MCF 10A (cell line): ENCODE measurements at places on chromosomes 7 and 10. TPM values are rescaled to one million over a fixed set of nuclear protein-coding genes. Genes with fewer than 3 reads are reported as not detected.

GRCh38 chr7:67493366-67493765 lies 496.7 kb downstream of the TYW1 start:
- H3K4me1 ChIP-seq, result no peaks in the 10 kb centered on the region
- no peak for DNase-seq
- H3K4me3 ChIP-seq, result no peak overlapping the region
- H3K36me3 ChIP-seq, result no peaks in the 10 kb centered on the region
- no peaks in the 10 kb centered on the region for H3K27me3 ChIP-seq

VENTX gene
- not detected in 2 replicates for total RNA-seq

GRCh38 chr10:99551158-99551557 lies 18.4 kb downstream of the NKX2-3 start:
- no peak overlapping the region for H3K27ac ChIP-seq
- H3K4me3 ChIP-seq, result no peak overlapping the region
- DNase-seq, result peak; percentile 63
- H3K27me3 ChIP-seq, result peaks cover 53% of the 10 kb centered on the region
- peaks cover 8% of the 10 kb centered on the region for H3K4me1 ChIP-seq
- H3K36me3 ChIP-seq, result no peaks in the 10 kb centered on the region

GRCh38 chr10:64379898-64380297 lies 858.7 kb downstream of the REEP3 start:
- DNase-seq, result peak; percentile 20
- no peak overlapping the region for H3K27ac ChIP-seq
- no peaks in the 10 kb centered on the region for H3K27me3 ChIP-seq
- H3K4me3 ChIP-seq, result no peak overlapping the region
- no peaks in the 10 kb centered on the region for H3K36me3 ChIP-seq

DNA sequence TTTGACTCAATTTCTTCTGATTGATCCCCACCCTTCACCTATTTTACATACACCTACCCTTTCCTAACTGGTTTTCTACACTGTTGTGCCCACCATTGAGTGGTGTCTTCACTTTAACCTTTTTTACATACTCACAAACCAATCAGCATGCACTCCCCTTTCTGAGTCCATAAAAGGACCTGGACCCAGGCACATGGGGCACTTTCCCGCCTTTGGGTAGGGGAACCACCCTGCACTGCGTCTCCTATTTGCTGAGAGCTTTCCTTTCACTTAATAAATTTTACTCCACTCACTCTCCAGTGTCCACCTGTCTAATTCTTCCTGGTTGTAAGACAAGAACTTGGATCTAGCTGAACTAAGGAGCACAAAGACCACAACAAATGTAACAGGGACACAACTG lies 33.8 kb downstream of the ANKMY2 start:
- no peaks in the 10 kb centered on the region for H3K27me3 ChIP-seq
- H3K4me3 ChIP-seq, result no peak overlapping the region
- no peak for DNase-seq

DNA sequence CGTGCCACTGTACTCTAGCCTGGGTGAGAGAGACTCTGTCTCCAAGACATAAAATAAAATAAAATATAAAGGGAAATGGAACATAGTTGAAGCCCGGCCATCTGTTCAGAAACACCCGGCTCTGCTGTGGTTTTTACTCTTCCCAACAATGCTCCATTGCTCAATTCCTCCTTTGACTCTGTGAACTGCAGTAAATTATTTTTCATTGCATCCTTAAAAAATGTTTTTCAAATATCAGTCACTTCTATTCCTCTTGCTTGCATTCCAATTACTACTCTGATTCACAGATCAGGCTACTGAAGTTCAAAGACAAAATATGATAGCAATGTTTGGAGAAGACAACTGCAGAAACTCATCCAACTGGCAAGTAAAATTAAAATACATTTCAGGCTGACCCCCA lies 983.0 kb downstream of the SORCS1 start:
- no peaks in the 10 kb centered on the region for H3K36me3 ChIP-seq
- no peaks in the 10 kb centered on the region for H3K27me3 ChIP-seq
- no peak for DNase-seq
- H3K4me1 ChIP-seq, result peaks cover 12% of the 10 kb centered on the region
- H3K4me3 ChIP-seq, result no peak overlapping the region

DNA sequence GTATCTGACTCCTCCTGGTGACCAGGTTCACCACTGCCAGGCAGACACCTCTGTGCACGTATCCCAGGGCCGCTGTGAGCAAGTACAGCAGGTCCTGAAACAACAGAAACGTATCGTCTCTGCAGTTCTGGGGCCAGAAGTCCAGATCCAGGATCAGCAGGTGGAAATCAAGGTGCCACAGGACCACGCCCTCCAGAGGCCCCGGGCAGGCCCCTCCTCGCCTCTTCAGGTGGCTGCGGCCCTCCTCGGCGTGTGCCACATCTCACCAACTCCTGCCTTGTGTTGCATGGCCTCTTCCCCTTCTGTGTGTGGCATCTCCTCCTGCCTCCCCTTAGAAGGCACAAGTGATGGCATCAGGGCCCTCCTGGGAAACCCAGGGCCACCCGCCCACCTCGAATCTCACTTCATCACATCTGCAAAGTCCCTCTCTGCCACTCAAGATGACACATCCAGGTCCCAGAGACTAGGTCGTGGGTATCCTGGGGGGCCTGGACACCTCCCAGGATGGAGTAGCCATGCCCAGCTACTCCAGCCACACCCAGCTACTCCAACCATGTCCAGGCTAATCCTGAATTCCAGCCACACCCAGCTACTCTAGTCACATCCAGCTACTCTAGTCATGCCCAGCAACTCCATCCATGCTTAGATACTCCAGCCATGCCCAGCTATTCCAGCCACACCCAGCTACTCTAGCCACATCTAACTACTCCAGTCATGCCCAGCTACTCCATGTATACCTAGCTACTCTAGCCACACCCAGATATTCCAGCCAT lies 52.6 kb upstream of the DNAAF5 start:
- H3K36me3 ChIP-seq, result peaks cover 26% of the 10 kb centered on the region
- DNase-seq, result no peak
- H3K27me3 ChIP-seq, result no peaks in the 10 kb centered on the region
- H3K27ac ChIP-seq, result no peak overlapping the region
- no peaks in the 10 kb centered on the region for H3K4me1 ChIP-seq

ABCB4 gene
- total RNA-seq, result not detected in 2 replicates

NANOS1 gene
- 2.2 and 3.8 TPM in 2 replicates for total RNA-seq

DNA sequence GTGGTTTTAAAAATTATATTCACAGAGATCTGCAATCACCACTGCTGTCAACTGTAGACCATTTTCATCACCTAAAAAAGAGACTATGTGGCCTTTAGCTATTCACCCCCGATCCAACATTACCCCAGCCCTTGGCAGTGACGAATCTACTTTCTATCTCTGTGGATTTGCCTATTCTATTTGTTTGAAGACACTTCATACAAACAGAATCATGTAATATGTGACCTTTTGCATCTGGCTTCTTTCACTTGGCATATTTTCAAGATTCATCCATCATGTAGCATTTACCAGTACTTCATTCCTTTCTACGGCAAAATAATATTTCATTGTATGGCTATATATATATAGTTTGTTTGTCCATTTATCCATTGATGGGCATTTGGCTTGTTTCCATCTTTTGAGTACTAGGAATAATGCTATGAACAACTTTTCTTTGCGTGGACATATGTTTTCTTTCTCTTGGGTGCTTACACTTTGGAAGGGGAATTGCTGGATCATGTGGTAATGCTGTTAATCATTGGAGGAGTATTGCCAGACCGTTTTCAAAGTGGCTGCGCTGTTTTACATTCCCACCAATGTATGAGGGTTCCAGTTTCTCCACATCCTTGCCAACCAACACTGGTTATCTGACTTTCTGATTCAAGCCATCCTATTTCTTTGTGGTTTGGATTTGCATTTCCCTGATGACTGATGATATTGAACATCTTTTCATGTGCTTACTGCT lies 22.3 kb downstream of the ADAMTS14 start:
- peaks cover 2% of the 10 kb centered on the region for H3K4me1 ChIP-seq
- no peak overlapping the region for H3K4me3 ChIP-seq
- no peak overlapping the region for H3K27ac ChIP-seq
- H3K36me3 ChIP-seq, result no peaks in the 10 kb centered on the region
- peaks cover 14% of the 10 kb centered on the region for H3K27me3 ChIP-seq

GRCh38 chr7:21104124-21104500 lies 317.4 kb upstream of the SP8 start:
- no peaks in the 10 kb centered on the region for H3K27me3 ChIP-seq
- no peaks in the 10 kb centered on the region for H3K36me3 ChIP-seq
- peak overlapping the region; percentile 66 for H3K27ac ChIP-seq
- peak; percentile 65 for DNase-seq
- no peak overlapping the region for H3K4me3 ChIP-seq

- H3K4me3 ChIP-seq, result no peak overlapping the region
- peaks cover 7% of the 10 kb centered on the region for H3K4me1 ChIP-seq
- no peak for DNase-seq
- no peak overlapping the region for H3K27ac ChIP-seq
- H3K27me3 ChIP-seq, result peaks cover 100% of the 10 kb centered on the region
- no peaks in the 10 kb centered on the region for H3K36me3 ChIP-seq
Measured at GRCh38 chr7:97015756-97016380, 8.8 kb downstream of the DLX5 start.
